Right cardiac atrium (tissue), 5 donors: ENCODE measurements at places on chromosomes 6 and 20. TPM values are rescaled to one million over a fixed set of nuclear protein-coding genes. Genes with fewer than 3 reads are reported as not detected.

Gene OPRL1
- 1.3 TPM for total RNA-seq

Gene PEX6
- 24.6 TPM for total RNA-seq

Gene GRM4
- not detected for total RNA-seq

Gene CLIC5
- 115 TPM for total RNA-seq

Gene VGLL2
- total RNA-seq = 22.8 TPM

Gene RPP21
- total RNA-seq = 27.4 TPM

Gene SLC22A16
- not detected for total RNA-seq

DNA sequence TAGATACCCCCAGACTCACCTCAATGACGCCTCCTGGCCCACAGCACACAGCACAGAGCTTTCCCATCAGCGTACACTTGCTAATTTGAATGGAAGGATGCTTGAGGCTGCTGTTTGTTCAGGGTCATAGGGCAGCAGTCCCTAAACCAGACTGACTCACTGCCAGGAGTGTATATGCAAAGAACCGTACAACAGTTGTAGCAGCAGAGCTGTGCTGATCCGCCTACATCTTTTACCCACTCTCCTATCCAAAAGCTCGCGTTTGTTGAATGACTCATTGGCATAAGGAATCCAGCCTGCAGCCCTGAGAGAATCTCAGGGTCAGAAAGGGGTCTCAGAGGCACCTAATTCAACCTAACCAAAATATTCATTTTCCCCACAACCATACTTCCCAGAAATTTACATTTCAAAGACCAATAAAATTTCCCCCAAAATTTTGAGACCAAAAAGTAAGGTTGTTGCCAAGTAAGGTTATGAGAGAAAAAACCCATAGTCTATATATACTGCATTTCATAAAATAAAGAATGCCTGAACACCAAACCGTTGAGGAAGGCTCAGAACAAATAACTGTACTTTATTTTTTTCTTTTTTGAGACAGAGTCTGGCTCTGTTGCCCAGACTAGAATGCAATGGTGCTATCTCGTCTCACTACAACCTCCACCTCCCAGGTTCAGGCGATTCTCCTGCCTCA lies 35.3 kb upstream of the CCND3 start:
- DNase-seq = no peak

- DNase-seq = no peak
Measured at GRCh38 chr6:15517600-15517999, 145.2 kb downstream of the DTNBP1 start.

GRCh38 chr6:135323202-135323668 lies 142.1 kb downstream of the MYB start:
- DNase-seq = no peak

- no peak for DNase-seq
Measured at GRCh38 chr6:34900321-34901031, 11.4 kb downstream of the ANKS1A start.

GRCh38 chr6:3453413-3454272 lies 3.2 kb downstream of the SLC22A23 start:
- no peak for DNase-seq

- DNase-seq = no peak
Measured at GRCh38 chr6:17964633-17965032, 22.8 kb downstream of the KIF13A start.
